ENCODE measurements at places on chromosomes 13 and 19.

GRCh38 chr19:8451377-8451776 lies 6.6 kb downstream of the HNRNPM start:
- no peak for DNase-seq

- no peak for DNase-seq
Observed at GRCh38 chr13:105914291-105915036, 621.0 kb downstream of the EFNB2 start.

DNA sequence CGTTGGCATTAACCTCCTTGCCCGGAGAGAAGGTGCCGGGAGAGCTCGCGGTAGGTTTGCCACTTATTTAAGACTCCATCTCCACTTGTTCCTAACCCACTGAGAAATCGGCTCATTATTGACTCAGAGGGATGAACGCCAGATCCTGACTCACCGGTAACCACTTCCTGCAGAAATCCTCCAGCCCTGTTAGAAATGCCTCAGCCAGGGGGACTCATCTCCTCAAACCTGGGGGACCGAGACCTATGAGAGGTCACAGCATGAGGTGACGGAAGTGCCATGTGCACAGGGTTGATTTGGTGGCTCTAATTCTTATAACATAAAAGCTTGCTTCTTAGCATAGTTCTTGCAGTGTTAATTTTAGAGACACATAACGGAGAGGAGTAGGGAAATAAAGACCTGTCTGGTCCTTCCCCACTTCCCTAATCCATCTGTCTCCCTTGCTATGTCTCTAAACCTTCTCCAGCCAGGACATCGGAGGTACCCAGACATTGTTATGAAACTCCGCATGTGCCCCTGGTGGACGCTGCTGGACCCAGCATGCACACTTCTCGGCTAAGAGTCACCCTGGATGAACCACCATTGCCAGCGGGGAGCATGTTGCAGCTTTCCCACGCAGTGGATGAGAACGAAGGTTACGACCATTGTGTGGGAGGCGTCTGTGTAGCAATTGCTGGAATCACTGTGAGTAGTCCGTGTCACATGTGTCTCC lies 158.9 kb downstream of the EFNB2 start:
- DNase-seq: no peak

- DNase-seq: no peak
Observed at GRCh38 chr13:49669735-49670309, 21.5 kb downstream of the EBPL start.
